ENCODE measurements at places on chromosomes 11 and 22.

DNA sequence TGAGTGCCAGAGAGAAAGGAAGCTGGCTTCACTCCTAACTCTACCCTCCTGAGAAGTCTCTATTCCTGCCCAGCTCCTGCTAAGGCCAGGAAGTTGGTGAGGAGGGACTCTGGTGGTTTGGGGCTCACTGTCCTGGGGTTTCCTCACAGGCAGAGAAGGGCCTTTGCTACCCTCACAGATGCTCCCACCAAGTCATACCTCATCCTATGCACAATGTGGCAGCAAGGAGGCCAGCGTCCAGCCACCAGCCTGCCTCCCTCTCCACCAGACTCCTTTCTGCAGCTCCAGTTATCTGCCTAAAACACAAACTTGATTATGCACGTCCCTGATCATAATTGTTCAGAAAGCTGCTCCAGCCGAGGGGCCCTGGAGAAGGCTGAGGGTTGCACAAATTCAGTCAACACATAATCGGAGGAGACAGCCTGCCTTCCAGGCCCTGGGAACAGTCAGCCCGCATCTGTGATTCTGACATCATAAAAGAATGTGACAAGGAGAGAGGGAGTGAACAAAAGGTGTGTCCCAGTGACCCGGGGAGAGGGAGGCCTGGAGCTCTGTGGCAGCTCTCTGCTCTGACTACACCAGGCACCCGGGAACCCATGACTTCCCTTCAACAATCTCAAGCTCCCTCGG lies 28.8 kb downstream of the DKK3 start:
- peak; percentile 68 for DNase-seq

DNA sequence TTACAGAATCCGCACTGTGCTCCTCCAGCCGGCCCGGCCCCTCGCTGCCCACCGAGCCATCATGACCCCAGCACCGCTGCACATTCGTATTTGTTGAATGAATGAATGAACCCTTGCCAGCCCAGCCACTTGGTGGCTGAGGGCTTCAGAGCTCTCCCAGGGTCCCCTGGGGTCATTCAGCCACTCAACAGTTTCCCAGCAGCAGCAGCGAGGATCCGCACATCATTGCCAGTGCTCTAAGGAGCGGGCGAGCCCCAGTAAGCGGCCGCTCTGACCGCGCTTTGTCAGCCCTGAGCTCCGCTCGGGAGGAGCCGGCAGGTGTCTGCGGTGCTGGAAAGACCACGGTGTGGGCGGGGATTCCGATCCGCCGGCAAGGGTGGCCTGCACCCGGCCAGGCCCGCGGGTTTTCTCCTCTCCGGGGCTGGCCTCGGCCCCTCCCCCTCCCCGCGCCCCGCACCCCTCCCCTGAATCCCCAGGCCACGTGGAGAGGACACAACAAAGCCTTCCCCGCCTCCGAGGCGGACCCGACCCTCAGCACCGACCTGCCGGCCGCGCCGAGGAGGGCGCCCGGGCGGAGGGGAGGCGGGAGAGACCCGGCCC lies 563 bp downstream of the BID start:
- DNase-seq: no peak

GRCh38 chr11:27721264-27722116 lies 21.2 kb upstream of the BDNF start:
- no peak for DNase-seq

- DNase-seq: no peak
Measured at GRCh38 chr11:116513894-116514293, 258.9 kb downstream of the BUD13 start.

GRCh38 chr11:72781313-72782080 lies 12.3 kb downstream of the STARD10 start:
- no peak for DNase-seq

GRCh38 chr11:47955061-47955755 lies 25.2 kb upstream of the PTPRJ start:
- no peak for DNase-seq

DNA sequence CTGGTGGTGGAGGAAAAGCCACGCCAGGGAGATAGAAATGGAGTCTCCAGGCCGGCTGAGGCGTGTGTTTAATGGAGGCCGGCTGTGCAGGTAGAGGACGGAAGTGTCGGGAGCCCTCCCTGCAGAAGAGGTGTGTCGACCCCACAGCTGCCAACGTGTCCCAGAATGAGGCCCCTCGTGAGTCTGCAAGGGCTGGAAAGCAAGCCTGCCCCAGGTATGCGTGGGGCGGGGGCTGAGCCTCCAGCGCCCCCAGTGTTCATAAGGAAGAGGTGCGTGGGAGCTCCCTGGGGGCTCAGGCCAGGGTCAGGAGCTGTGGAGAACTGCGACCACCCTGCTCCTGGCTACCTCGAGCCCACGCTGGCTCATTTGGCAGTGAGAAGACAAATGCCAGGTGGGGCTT lies 38.0 kb upstream of the JAM3 start:
- DNase-seq: no peak

DNA sequence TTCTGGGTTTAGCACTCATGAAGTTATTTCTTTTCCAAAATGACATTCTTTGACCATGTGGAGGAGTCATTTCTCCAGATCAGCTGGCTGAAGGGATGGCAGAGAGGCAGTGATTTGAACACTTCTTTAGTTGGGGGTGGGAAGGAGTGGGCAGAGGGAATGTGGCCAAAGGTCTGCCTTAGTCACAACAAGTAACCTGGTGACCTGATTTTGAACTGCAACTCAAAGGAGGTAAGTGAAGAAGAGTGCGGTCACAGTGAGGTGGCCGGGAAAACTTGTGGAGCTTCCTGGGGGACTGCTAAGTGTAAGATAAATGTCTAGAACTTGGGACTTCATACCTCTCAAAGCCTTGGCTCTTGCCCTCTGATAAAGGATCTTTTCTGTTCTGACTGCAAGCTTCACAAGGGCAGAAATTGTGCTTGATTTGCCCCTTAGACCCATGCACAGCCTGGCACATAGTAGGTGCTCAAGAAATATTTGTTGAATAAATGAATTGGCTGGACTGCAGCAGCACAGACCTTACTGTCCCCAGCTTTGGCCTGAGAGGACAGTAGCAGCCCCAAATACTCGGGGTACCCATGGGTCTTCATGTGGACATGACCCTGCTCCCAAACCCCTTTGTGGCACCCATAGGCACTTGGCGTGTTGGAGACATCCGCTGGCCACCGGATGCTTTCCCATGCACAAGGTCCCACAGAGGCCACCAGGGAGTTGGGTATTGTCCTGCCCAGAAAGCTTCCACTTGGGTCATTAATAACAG lies 99.0 kb upstream of the ALX4 start:
- DNase-seq: no peak

DNA sequence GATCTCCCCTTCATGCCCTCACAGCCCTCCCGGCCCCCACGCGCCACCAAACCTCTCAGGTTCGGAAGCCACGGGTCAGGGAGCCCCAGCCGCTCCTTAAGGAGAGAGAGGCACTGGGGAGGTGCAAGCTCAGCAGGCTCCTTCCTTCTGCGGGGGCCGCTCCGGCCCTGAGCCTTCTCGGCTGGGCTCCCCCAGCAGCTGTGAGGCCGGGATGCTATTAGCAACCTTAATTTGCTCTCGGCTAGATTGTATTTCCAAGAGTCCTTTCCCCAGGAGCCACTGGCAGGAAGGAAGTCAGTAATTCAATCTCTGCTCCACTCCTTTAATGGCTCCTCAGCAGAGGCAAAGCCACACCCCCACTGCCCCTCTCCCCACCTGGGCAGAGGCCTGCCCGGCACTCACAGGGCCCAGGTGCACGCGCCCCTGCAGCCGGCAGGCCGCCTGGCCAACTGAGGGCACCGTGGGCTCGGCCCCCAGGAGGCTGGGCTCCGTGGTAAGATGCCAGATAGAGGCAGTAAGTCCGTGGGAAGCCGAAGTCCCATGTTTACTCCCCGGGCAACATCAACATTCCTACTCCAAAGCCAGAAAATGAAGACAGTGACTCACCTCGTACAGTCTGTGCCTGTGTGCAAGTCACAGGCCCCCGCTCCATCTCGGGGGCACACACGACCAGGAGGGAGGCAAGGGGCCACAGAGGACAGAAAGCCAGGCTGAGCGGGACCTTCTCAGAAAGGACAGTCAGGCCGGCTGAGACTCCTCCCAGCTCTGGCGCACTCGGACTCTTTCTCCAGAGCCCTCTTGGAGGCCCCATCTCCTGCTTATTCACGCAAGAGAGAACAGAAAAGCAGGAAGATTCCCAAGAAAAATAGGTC lies 5.2 kb downstream of the IGSF9B start:
- no peak for DNase-seq

GRCh38 chr11:62105667-62106191 lies 18.1 kb upstream of the INCENP start:
- peak; percentile 84 for DNase-seq

- no peak for DNase-seq
Measured at GRCh38 chr22:29691636-29692326, 28.0 kb upstream of the CABP7 start.

DNA sequence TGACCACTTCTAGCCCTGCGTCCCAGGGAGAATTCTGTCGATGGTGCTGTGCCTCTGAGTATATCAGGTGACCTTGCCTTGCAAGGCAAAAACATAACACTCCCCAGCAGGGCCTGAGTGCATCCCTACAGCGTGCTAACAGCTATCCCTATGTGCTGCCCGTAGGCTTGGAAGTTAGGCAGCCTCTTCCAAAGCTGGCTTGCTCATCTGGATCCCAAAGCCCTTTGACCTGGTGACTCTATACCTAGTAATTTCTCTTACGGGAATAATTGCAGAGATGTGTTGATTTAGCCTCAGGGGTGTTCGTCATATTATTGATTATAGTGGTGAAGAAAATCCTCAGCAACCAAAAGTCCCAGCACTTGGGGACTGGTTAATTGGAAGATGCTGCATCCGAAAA lies 32.6 kb upstream of the CRYBB3 start:
- no peak for DNase-seq
